ENCODE measurements at places on chromosomes 11 and 22.
A peak's percentile ranks its signal among the peaks of the same experiment; 100 is the strongest.

DNA sequence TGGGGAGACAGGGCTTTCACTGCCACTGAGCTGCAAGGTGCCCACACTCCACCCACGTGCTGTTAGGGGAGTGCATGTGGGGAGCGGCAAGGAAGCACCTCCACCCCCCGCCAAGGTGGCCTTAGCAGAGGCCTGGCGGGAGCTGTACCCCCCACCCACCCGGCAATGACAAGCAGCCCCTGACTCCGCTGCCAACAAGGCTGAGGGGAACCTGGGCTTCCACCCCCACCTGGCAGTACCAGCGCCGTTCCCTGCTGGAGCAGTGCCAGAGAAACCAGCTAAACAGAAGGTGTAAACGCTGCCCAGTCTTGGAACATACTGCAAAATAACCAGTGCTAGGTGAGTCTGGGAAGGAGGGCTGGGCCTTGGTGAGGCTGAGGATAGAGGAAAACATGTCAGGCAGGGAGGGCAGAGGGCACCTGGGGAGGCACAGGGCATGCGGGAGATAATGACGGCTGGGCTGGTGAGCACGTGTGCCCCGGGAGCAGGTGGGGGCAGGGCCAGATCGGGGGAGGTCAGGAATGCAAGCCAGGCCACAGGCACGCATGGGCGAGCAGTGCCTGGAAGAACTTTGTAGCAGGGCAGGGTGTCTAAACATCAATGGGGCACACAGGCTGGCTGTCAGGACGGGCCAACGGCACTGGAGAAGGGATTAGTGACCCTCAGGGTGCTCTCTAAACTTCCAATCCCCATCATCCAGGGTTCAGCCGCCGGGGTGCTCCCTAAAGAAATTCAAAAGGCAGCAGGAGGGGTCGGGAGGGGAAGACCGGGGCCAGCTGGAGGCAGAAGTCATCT is 6.6 kb downstream of the CERK start:
- no peak for DNase-seq

DNA sequence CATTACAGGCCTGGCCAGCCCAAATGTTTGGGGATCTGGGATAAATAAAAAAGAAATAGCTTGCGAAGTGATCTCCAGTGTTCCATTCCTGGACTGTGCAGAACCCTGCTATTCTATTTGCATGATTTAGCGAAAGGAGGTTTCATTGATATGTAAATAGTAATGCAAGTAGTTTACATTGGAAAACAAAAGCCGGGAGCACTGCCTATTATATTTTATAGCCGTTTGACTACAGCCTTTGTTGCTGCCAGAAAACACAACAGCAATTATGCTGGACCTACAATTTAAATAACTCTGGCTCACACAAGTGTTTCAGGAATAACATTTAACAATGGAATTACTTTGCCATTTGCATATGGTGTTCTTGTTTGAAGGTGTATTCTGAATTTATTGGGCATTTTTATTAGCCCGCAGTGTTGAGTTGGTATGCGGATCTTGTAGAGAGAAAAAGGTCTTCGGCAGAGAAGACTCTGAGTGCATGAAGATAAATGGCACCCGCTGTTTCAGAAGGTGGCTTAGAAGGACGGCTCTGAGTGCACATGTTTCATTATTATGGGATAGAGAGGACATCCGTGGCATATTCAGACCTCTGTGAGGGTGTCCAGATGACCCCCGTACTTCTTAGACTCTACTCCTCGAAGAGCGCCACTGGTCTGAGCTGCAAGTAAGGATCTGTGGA is 315.0 kb downstream of the BRD1 start:
- DNase-seq = no peak

DNA sequence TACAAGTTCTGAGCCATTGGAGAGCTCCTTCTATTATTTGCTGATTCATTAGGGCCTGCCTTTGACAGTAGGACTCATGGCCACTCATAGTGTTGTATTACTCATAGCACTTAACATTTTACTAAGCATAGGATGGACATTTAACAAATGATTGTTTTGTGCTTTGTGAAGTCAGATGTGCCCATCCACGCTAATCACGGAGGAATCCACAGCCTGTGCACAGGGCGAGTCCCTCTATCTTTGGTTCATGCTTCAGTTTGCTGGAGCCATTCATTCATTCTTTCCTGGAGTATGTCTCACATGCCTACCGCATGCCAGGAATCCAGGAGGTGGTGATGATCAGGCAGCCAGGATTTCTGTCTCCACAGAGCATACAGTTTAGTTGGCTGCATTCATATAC is 254.1 kb downstream of the NTM start:
- DNase-seq = no peak

GRCh38 chr11:101185985-101186384 is 56.4 kb upstream of the PGR start:
- DNase-seq = no peak

DNA sequence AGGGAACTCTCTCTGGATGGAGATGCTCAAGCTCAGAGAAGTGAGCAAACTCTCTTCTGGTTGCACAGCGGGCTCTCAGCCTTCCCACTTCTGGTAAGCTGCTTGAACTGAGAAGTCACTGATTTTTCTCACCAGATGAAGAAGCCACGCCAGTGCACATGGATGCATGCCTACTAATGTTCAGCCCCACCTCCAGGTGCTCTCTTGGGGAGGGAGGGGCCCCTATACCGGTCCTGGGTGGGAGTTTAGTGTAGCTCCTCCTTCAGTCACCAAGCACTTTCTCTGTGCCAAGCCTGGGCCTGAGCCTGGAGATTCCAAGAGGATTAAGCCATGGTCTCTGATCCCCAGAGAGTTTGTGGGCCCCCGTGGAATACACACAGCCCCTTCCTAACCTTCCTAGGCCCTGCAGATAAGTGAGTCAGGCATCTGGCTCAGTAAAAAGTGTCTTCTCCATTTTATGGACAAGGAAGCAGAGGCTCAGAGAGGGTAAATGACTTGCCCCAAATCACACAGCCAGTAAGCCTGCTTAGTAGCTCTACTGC is 142.2 kb downstream of the ST3GAL4 start:
- no peak for DNase-seq

DNA sequence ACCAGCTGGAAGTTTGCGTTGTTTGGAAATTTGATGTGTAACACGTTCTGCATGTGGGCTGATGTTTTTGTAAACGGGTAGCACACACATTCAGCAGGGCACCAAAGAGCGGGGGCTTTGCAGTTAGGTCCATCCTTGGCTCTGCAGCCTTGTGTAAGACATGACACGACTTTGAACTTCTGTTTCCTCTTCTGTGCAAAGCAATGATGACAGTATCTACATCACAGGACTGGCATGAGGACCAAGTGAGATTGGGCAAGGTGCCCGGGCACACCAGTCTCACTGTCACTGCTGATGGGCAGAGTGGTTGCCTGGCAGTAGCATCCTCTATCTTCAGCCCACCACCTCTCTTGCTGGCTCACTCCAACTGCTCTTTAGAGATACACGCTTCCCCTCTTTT is 3.3 kb downstream of the TCN2 start:
- DNase-seq = no peak

DNA sequence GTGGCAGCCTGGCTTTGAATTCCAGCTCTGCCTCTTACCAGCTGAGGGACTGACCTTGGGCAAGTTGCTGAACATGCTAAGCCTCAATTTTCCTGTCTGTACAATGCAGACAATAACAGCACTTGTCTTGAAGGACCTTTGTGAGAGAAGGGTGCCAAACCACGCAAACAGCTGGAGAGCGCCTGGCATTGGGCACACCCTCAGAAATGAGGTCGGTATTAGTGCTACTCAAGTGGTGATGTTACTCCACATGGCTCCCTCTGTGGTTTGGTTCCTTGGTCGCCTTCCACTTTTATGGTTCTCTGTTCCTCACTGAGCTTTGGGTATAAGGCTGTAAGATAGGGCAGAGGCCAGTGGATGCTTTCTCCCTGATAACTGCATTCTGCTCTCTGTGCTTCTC is 8.2 kb downstream of the UBASH3B start:
- DNase-seq = no peak

DNA sequence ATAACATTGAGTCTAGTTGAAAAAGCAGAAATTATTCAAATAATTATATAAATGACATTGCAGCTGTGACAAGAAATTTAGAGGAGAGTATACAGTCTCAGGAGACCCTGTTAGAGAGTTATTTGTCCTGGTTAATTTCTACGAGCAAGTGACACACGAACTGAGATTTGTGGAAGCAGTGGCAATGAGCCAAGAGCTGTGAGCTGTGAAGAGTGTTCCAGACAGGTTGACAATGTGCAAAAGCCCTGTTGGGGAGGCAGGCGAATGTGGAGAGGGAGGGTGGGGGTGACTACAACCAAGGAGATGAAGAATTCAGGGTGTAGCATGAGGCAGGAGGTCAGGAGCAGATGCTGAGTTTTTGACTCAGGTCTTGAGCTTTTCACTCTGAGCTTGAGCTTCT is 620.2 kb upstream of the TENM4 start:
- no peak for DNase-seq

- DNase-seq = no peak
Observed at GRCh38 chr11:126357055-126357962, 1.8 kb downstream of the ST3GAL4 start.

- DNase-seq = peak; percentile 23
Observed at GRCh38 chr11:128346804-128347203, 240.6 kb downstream of the ETS1 start.

- DNase-seq = no peak
Observed at GRCh38 chr22:35589756-35590093, 27.4 kb downstream of the MB start.

GRCh38 chr11:88813233-88813915 is 252.4 kb downstream of the GRM5 start:
- no peak for DNase-seq

GRCh38 chr11:117621226-117621625 is 175.8 kb downstream of the DSCAML1 start:
- DNase-seq = peak; percentile 8

DNA sequence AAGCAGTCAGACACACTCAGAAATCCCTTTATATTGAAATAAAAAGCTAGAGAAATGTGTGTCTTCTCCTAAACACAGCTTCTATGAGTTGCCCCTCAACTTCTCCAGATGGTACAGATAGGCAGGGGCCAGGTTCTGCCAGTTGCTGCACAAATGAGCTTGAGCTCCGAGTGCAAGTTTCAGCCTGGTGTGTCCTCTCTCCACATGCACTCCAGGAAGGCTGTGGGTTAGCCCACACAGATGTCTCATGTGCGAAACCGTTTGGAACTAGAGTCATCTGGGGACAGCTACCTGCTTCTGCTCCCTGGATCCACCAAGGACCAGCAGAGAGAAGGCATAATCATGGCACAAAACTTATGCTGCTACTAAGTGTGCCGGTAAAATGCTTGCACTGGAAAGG is 812.6 kb downstream of the OPCML start:
- peak; percentile 5 for DNase-seq

DNA sequence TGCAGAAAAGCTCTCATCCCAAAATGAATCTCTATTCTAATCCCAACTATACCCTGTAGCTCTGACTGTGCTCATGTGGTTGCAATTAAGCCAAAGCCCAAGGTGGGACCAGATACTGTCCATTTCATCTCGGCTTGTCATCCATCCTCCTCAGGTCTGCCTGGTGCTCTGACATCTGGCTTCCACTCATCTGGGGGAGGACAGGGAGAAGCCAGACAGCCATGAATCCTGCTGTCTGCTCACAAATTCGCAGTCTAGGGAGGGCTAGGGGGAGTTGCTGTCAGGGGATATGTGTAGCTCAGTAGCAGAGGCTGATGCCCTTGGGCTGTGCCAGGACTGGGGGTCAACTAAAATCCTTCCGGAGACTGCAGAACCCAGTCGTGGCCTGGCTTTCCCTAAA is 167.1 kb downstream of the ETS1 start:
- no peak for DNase-seq

- no peak for DNase-seq
Observed at GRCh38 chr11:100930185-100930778, 199.3 kb downstream of the PGR start.

- no peak for DNase-seq
Observed at GRCh38 chr22:35299217-35299672, 449 bp upstream of the TOM1 start.

DNA sequence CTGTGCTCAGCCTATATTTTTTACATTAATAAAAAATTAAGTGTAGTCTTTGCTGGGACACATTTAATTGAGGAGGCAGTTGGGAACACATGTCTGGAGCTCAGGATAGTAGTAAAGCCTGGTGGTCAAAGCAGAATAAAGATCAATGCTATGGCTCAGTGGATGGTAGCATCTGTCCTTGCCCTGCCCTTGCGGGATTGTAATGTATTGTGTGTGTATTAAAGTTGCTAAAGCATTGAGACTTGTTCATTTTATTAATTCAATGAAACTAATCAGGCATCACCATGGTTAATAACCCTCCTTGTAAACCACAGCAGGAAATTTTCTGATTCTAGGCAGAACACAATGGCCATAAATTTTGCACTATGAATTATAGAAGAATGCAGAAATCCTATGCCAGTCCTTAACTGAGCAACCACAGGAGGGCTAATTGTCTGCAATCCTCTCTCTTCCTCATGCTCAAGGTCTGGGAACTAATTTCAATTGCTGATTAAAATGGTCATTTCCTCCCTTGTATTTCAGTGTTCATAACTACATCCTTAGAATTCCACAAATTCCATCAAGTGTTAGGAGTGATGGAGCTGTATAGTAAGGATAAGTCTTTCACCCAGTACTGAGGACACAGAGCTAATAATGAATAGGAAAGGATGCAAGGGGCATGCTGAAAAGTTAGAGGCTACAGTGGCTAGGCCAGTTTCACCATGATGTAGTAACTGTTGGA is 403.2 kb upstream of the DDI1 start:
- DNase-seq = no peak

GRCh38 chr22:29152045-29152953 is 53.4 kb upstream of the EMID1 start:
- no peak for DNase-seq

DNA sequence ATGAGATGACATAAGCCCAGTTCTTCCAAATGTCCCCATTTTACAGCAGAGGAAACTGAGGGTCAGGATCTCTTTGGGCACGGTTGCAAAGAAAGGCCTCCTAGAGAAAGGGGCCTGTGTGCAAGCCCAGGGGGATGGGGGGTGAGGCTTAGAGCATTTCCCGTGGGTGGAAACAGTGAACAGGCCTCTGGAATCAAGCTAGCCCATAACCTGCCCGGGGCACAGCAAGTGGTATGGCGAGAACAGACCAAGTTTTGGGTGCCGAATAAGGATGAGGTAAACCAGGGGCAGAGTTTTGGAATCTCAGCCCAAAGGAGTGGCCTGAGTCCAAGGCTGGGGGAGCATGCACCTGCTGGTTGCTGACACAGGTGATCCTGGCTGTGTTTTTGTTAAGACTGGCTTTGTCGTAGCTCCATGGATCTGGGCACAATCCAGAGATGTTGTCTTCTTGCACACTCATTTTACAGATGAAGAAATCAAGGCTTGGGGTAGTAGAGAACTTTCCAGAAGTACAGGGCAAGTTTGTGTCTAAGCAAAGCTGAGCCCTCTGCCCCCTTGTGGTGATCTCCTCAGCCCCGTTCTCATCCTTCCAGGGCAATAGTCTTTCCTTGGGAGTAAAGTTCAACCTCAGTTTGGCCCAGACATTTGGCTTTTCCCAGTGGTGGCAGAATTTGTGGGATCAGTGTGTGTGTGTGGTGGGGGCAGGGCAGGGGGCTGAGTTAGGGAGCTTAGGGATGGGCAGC is 53.5 kb upstream of the MYEOV start:
- DNase-seq = peak; percentile 17

- DNase-seq = peak; percentile 63
Observed at GRCh38 chr22:36339171-36340065, 48.3 kb downstream of the MYH9 start.
